ENCODE measurements at places on chromosomes 5 and 9.

GRCh38 chr5:167708449-167708848, 583.0 kb upstream of the WWC1 start:
- DNase-seq: no peak

DNA sequence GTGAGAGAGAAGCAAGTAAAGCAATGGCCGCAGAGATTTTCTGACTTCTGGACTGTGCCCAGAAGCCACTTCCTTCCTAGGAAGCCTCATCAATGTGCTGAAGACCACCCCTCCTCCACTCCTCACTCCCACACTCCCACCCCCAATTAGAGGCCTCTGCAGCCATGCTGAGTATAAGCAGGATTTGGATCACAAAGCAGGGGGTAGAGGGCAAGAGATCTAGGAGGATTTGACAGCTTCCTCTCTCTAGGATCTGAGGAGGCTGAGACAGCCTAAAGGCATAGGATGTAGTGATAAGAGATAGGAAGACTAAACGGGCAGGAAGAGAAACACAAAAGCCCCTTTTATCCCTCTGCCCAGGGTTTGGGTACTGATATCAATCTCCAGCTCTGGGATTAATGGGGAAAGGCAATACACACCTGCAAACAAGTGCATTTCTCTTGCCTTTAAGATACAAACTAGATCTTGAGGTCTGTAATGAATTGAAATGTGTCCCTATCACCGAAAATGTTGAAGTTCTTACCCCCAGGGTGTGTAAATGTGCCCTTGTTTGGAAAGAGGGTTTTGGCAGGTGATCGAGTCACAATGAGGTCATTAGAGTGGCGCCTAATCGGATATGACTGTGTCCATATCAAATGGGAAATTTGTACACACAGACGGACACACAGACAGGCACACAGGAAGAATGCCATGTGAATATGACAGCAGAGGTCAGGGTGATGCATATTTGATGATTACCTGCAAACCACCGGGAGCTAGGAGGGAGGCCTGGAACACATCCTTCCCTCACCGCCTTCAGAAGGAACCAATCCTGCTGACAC, 28.5 kb downstream of the KCNV2 start:
- DNase-seq: no peak

DNA sequence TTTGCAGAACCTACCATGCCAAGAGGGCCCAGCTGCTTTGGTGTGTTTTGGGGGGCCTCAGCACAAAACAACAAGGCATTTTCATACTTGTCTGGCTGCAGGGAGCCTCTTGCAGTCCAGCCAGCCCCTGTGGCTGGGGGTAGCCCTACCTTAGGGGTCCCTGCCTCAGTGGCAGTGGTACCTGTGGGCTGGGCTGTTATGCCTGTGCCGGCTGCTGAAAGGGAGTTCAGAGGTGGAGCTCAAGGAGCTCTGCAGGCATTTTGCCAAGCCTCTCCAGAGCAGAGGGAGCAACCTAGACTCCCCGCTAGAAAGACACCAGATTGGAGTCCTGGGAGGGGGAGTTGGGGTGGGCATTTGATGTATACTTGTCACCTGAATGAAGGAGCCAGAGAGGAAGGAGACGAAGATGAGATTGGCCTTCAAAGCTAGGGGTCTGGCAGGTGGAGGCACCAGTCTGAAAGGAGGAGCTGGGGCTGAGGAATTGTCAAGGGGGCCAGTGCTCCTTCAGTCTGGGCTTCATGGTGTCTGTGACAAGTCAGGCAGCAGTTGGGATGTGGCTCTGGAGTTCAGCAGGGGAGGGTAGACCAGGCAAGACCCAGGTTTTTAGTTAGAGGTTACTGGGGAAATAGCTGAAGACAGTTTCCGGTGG, 1.5 kb downstream of the SHROOM1 start:
- DNase-seq: no peak

DNA sequence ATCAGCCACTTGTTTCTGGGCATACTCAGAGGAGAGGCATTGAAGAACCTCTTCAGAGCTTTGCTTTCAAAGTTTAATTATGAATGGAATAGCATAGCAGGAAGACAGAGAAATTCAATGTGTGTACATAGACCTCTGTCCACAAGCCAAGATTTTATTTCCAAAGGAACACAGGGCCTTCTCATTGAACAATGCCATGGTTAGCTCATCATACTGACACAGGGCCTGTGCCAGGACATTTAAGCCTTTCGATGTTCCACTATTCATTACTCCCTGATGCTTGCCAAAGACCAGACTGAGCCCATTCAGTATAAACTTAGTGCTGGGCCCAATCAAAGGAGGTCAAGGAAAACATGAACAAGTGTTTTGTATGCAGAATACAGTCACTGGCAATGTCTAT, 280.8 kb downstream of the FBXL17 start:
- no peak for DNase-seq

All from retinal pigment epithelial cell (primary cell).